ENCODE measurements at places on chromosomes 16 and 17.

DNA sequence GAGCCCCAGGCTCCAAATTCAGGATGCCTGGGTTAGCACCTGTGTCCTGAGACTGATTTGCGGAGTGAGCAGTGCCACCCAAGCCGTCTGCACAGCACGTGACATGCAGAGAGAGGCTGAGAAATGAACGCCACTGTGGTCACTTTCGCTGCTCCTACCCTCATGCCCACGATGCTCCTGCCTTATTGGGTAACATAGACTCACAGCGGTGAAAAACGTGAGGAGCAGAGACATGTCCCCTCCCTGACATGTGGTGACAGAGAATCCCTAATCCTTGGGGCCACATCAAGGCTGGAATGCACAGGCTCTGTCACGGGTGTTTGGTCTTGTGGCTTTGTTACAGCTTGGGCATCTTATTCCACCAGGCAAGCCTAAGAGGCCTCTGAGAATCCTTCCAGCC, 52.1 kb upstream of the CACNG5 start:
- no peak for DNase-seq

DNA sequence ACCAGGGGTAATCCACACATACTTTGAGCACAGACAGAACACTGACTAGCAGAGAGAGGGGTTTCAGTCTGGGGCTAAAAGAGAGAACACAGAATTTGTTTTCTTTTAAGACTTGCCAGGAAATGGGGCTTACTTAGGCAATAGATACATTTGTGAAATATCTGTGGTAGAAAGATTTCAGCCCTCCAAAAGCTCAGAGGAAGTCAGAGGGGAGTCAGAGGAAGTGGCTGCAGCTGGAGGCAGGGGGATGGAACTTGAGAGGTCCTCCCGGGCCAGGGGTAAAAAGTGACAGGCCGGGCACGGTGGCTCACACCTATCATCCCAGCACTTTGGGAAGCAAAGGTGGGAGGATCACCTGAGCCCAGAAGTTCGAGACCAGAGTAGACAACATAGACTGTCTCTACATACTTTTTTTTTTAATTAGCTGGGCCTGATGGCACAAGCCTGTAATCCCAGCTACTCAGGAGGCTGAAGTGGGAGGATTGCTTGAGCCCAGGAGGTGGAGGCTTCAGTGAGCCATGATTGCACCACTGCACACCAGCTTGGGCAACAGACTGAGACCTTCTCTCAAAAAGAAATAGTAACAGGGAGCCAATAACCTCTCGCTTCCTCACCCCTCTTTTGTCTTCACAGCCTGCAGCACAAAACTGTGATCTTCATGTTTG, 49.9 kb downstream of the NLRC5 start:
- no peak for DNase-seq

DNA sequence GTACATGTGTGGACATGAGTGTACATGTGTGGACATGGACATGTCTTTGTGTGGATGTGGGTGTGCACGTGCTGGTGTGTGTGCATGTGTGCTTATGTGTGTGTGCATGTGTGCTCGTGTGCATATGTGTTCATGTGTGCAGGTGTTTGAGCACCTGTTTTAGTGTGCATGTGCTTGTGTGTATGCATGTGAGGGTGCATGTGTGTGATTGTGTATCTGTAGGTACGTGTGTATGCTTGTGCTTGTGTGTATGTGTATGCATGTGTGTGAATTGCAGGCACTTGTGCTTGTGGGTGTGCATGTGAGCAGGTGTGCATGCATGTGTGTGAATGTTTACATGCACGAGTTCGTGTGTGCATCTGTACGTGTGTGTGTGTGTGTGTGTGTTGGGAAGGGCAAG, 300.6 kb upstream of the EEF2KMT start:
- DNase-seq, result no peak

DNA sequence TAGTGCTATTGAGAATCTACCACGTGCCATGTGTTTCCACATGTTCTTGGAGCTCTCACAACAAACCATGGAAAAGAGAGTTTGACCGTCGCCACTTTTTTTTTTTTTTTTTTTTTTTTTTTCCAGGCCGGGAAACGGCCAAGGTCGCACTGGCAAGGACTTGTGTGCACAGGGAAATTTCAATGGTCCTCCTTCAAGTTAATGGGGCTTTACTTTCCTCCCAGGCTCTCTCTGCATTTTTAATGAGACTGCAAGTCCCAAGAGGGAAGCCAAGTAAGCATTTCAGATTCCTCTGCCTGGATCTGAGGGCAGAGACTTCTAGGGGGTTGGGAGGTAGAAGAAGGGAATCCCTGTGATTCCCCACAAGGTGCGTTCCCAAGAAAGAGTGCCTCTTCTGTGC, 94.7 kb upstream of the MPHOSPH6 start:
- no peak for DNase-seq

DNA sequence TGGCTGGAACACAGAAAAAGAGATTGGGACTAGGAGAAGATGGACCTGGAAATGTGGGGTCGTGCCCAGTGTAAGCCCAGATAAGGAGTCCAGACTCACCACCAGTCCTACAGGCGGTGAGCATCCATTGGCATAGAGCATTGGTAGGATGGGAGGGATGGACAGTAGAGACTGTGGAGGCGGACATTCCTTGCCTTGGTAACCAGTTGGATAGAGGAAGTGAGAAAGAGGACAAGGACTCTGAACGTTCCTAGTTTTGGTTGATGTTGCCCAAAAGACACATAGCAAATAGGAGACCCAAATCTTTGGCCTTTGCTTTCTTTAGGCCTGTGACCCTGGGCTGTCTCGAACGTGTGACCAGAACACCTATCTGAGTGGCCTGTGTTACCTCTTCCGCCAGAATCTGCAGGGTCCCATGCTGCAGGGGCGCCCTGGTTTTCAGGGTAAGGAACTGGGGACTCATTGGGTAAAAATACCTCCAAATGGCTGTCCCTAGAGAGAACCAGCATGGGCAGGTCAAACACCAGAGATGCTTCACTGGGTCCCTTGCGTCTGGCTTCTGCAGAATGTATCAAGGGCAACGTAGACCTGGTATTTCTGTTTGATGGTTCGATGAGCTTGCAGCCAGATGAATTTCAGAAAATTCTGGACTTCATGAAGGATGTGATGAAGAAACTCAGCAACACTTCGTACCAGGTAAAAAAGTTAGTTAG, 6.4 kb downstream of the ITGAL start:
- DNase-seq, result no peak

DNA sequence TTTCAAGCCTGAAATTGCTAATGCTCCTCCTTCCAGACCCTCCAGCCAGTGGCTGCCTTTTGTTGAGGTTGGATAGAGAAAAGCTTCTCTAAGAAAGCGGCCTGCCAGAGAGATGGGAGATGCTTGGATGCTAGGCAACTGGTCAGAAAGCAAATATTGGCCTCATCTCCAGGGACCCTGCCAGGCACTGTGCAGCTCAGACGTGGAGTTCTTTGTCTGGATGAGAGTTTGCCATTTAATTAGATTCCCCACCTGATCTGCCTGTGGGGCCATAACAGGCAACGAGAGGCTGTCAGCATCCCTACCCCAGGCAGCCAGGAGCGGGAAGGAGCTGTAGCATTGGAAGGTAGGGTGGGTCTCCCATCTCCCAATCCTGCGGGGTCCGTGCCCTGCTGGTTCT, 52.7 kb downstream of the ASIC2 start:
- DNase-seq, result no peak

- DNase-seq, result no peak
Observed at GRCh38 chr16:85365120-85365519, 248.0 kb upstream of the GSE1 start.

- DNase-seq, result no peak
Observed at GRCh38 chr17:44990994-44991393, 22.9 kb upstream of the C1QL1 start.

DNA sequence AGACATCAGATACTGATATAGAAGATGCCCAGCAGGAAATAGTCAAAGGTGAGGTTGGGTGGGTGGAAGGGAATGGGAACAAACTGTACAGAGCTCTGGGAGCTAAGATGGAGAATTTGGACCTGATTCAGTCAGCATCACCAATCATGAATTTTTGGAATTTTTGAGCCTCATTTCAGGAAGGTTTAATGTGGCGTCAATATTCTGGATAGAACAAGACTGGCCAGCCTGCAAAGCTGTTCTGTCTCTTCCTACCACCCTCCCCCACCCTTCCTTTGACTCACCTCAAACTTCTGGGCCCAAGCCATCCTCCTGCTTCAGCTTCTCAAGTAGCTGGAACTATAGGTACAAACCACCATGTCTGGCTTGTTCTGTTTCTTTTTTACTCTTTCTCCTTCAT, 32.6 kb downstream of the CTCF start:
- DNase-seq, result no peak

DNA sequence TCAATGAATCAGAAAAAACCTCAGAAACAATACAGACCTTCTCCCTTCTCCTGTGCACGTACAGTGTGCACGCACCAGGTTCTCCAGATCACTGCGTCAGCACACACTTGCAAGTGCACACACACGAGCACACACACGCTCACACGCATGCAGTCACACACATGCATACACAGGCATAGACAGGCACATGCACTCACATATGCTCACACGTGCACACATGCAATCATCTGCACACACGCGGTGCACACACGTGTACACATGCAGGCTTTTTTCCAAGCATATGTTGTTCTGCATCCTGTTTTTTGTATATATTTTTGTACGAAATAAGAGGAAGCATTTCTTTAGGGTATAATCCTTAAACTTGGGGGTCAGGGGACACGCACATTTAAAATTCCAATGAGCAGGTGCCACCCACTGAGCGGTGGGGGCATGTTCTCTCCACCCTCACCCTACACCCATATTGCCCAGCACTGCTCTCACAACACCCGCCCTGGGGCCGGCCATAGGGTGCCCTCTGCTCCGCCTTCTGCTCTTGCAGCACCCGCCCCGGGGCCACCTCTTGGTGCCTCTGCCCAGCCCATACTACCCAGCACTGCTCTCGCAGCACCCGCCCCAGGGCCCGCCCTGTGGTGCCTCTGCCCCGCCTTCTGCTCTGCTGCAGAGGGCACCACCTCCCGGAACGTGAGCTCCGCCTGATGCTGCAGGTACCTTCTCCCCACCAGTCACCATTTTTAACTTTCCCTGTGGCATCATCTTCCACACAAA, 20.9 kb downstream of the KLHDC4 start:
- no peak for DNase-seq

DNA sequence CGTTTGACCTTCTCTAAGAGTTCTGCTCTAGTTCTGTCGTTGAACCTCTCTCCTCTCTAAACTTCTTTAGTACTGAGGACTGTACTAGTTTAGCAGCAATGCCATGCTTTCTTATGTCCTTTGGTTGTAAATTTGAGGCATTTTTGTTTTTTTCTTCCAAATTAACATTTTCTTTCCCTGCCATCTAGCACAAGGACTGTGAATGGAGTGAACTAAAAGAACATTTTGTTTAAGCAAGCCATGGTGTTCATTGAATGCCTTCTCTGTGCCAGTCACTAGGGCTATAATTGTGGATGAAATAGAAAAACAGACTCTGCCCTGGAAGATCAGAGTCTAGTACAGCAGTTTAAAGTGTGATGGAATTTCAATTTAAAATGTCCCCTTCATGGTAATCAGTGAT, 137.9 kb downstream of the FTO start:
- no peak for DNase-seq

DNA sequence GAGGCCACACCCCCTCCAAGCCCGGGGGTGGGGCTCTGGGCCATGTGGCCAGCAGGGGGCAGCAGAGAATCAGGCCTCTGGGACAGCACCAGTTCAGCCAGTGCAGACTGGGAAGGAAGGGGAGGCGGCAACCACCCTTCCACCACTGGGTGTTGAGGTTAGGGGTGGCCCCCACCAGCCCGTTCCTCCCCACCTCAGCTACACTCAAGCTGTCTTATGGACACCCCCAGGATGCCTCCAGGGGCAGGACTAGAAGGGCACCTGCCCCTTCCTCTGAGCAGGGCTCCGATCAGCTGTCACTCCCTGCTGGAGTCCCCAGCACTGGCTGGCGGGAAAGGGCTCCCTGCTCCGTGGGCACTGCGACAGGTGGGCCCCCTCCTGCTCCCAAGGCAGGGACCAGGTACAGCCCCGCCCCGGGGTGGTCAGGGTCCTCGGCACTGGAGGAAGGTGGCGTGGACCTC, 21.8 kb downstream of the KATNB1 start:
- peak; percentile 85 for DNase-seq

DNA sequence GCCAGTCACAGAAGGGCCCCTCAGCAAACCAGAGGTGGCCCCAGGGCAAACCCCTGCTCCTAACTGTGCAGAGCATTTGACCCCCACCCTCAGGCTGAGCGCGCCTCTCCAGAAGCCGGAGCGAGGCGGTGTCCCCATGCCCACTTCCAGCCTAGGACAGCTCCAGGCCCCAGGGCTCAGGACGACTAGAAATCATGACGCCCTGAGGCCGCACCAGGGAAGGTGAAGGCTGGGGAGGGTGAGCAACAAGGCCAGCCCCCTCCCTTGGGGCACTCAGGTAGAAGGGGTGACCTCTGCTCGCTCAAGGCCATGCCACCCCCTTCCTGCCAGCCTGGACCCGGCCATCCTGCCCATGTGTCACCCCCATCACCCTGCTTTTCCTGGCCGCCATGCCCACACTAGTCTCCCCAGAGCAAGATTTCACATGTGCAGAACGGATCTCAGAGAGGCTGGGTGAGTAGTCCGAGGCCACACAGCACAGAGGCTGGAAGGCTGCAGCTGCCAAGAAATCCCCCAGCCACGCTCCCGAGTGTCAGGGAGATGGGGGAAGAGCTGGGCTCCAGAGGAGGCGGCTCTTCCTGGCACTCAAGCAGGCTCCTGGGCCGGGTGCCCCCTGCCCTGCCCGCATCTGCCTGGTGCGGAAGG, 2.1 kb upstream of the PVALEF start:
- no peak for DNase-seq
